Brain (organoid and tissue), 16 donors: ENCODE measurements at places on chromosomes 4 and X. TPM values are rescaled to one million over a fixed set of nuclear protein-coding genes. Genes with fewer than 3 reads are reported as not detected.

- peak; percentile 11 for DNase-seq
Measured at GRCh38 chrX:119004920-119005524, 30.6 kb downstream of the LONRF3 start.

DNA sequence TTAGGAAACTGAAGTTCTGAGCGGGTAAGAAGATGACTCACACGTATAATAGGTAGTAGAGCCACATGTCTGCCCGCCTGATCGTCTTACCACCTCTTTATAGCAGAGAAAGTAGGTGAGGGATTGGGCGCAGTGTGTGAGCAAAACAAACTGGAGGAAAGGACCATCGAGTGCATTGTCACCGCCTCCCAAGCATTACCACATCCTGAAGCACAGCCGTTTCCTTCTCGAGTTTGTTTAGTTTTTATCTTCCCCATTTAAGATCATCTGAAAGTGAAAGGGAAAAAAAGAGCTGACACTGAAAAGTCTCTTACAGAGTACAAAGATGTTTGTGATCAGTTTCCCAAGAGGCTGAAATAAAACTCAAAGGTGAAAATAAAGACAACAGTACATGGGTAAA, 14.8 kb downstream of the PDK3 start:
- DNase-seq: no peak

DNA sequence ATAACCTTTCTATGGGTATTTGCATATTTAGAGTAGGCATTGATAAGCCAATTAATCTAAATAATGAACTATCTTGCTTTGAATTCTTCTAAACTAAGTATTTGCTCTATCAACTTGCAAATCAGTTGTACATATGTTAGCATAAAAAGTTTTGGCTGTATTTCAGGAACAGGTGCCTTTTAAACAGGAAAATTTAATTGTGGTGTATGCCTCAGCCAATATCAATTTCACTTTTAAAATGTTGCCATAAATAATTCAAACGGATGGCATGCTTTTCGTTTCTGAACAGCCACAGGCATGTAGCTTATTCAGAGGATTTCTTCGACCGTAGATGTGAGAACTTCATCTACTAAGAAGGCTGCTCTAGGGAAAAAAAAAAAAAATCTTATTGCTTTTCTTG, 99.9 kb downstream of the DCLK2 start:
- no peak for DNase-seq

- peak; percentile 19 for DNase-seq
Measured at GRCh38 chr4:154457471-154457870, 34.1 kb downstream of the DCHS2 start.

DNA sequence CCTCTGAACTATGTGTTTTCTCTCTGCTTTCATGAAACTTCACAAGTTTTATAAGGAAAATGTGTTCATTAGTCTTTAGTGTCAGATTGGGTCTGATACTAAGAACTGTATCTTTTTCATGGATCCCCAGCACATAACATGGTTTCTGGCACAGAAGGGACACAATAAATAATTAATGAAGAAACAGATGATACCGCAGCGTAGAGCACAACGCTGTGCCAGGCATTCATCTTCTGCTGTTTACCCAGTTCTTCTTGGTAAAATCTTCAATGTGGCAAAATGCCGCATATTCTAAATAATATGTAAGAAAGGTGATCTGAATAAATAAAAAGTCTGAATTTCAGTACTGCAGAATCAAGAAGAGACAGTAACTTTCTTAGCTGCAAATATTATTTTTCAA, 12.3 kb downstream of the SCARB2 start:
- DNase-seq: no peak

- no peak for DNase-seq
Measured at GRCh38 chr4:1717129-1718094, 3.7 kb downstream of the TMEM129 start.

TREX2 gene
- not detected for polyA plus RNA-seq

DCX gene
- 19.2 TPM for polyA plus RNA-seq

NUDT11 gene
- 17.4 TPM for polyA plus RNA-seq

GJB1 gene
- 60.6 TPM for polyA plus RNA-seq
